ENCODE measurements at places on chromosomes 3 and 15.

- no peak for DNase-seq
- H3K27ac ChIP-seq = no peak overlapping the region
- H3K4me3 ChIP-seq = no peak overlapping the region
- H3K27me3 ChIP-seq = no peaks in the 10 kb centered on the region
Measured at GRCh38 chr3:23650371-23651140, 155.2 kb upstream of the UBE2E1 start.

- H3K36me3 ChIP-seq = no peaks in the 10 kb centered on the region
- H3K4me1 ChIP-seq = no peaks in the 10 kb centered on the region
- H3K27me3 ChIP-seq = no peaks in the 10 kb centered on the region
- DNase-seq = no peak
Measured at GRCh38 chr15:76991048-76991447, 3.9 kb upstream of the PSTPIP1 start.

- no peaks in the 10 kb centered on the region for H3K4me1 ChIP-seq
- DNase-seq = no peak
- H3K4me3 ChIP-seq = no peak overlapping the region
- H3K27ac ChIP-seq = no peak overlapping the region
- H3K27me3 ChIP-seq = no peaks in the 10 kb centered on the region
Measured at GRCh38 chr15:93987068-93987467, 244.3 kb upstream of the MCTP2 start.

DNA sequence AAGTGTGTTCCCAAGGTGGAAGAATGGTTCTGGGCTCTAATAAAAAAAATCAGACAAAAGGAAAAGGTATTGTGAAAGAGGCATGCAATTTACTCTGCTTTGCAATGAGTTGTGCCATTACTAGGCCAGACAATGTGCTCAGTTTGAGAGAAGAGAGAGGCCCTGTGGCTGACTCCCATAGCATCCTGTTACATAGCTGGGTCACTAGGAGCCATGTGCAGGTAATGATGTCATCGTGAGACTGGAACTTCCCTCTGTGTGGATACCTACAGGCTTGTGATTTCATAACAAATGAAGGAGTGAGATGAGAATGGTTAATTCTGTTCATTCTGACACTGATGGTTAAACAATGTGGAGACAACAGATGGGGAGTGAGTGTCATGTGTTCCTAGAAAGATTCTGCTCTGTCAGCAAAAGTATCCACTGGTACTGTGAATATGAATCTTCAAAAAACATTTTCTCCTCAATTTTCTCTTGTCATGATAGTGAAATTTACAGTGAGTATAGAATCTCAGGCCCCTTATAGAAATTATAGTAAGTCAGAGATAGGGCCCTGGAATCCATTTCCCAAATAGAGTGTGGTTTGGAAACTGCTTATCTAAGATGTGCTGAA is 648.7 kb upstream of the DPPA4 start:
- H3K27ac ChIP-seq = no peak overlapping the region
- H3K27me3 ChIP-seq = no peaks in the 10 kb centered on the region
- H3K4me3 ChIP-seq = no peak overlapping the region
- no peak for DNase-seq
- no peaks in the 10 kb centered on the region for H3K4me1 ChIP-seq

DNA sequence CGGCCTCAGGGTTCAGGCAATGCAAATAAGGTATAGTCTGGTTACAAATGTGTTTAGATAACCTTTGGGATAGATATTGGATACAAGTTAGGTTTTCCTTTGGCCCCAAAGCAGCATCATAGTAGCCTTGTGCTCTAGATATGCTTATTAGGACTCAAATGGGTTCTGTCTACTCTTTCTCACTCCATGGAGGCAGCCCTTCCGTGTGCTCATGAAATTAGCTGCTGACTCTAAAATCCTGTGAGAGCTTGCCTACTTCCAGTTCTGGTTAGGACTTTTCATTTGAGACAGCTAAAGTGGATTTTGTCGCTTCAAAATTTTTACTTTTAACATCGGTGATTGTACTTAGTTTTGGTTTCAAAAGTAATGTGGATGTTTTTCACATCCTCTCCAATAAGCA is 1.6 kb downstream of the CDV3 start:
- DNase-seq = no peak
- H3K4me3 ChIP-seq = peak overlapping the region; percentile 80
- no peaks in the 10 kb centered on the region for H3K4me1 ChIP-seq
- H3K36me3 ChIP-seq = peaks cover 3% of the 10 kb centered on the region

DNA sequence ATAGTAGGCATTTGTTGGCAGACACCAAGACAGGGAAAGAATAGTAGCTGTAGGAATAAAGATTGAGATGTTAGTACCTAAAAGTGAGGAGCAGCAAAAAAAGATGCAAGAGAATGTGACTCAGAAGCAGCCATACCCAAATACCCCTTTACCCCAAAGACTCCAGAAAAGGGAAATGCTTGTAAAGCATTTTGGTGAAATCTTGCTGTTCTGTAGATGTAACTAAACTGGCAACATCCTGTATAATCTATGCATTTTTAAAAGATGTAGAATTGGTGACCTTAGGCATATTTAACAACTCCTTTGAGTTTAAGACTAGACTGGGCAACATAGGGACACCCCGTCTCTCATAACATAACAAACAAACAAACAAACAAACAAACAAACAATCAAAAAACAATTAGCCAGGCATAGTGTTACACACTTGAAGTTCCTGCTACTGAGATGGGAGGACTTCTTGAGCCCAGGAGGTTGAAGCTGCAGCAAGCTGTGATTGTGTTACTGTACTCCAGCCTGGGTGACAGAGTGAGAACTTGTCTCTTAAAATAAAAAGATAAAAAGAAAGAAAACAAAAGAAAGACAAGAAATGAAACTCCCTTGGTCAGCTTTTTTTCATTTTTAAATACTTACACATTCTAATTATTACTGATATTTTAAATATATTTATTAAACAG is 361.5 kb upstream of the KCNH8 start:
- H3K4me3 ChIP-seq = no peak overlapping the region
- H3K27me3 ChIP-seq = no peaks in the 10 kb centered on the region
- H3K4me1 ChIP-seq = no peaks in the 10 kb centered on the region
- DNase-seq = no peak

GRCh38 chr3:85360742-85361387 is 402.1 kb downstream of the CADM2 start:
- DNase-seq = peak; percentile 45
- no peaks in the 10 kb centered on the region for H3K36me3 ChIP-seq
- no peak overlapping the region for H3K27ac ChIP-seq
- no peaks in the 10 kb centered on the region for H3K4me1 ChIP-seq

- no peaks in the 10 kb centered on the region for H3K36me3 ChIP-seq
- no peak overlapping the region for H3K27ac ChIP-seq
- no peaks in the 10 kb centered on the region for H3K27me3 ChIP-seq
- DNase-seq = no peak
- no peaks in the 10 kb centered on the region for H3K4me1 ChIP-seq
- H3K4me3 ChIP-seq = no peak overlapping the region
Measured at GRCh38 chr3:157514371-157514895, 11.2 kb upstream of the VEPH1 start.

DNA sequence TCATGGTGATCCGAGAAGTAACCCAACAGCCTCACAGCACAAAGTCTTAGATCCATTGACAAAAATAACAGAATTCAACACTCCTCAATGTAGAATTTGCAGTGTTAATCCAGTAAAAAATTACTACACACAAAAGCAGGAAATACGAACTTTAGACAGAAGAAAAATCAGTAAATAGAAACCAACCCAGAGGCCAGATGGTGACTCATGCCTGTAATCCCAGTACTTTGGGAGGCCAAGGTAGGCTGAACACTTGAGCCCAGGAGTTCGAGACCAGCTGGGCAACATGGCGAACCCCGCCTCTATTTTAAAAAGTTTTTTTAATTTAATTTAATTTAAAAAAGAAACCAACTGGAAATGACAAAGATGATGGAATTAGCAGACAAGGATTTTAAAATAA is 36.1 kb downstream of the SELENOT start:
- no peaks in the 10 kb centered on the region for H3K27me3 ChIP-seq
- no peak overlapping the region for H3K27ac ChIP-seq
- no peaks in the 10 kb centered on the region for H3K36me3 ChIP-seq

DNA sequence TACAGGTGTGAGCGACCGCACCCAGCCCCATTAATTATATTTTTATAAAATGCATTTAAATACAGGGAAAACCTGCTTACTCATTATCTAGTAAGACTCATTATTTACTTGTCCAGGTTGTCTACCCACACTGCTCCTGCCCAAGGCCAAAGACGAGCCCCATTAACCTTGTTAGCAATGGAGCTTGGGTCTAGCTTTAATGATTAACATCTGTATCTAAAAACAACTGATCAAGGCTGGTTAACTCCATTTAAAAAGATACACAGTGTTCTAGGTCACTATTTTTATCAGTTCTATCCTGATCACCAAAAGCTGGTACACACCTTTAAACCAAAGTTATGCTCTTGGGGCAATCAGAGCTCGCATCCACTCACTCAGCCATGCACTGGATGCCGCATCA is 10.4 kb upstream of the NCKIPSD start:
- H3K4me1 ChIP-seq = peaks cover 1% of the 10 kb centered on the region
- DNase-seq = no peak
- no peak overlapping the region for H3K27ac ChIP-seq
- H3K27me3 ChIP-seq = no peaks in the 10 kb centered on the region
- H3K4me3 ChIP-seq = no peak overlapping the region

- no peaks in the 10 kb centered on the region for H3K27me3 ChIP-seq
- no peak for DNase-seq
- H3K27ac ChIP-seq = no peak overlapping the region
- peaks cover 6% of the 10 kb centered on the region for H3K4me1 ChIP-seq
Measured at GRCh38 chr3:43370293-43370980, 84.1 kb downstream of the SNRK start.

DNA sequence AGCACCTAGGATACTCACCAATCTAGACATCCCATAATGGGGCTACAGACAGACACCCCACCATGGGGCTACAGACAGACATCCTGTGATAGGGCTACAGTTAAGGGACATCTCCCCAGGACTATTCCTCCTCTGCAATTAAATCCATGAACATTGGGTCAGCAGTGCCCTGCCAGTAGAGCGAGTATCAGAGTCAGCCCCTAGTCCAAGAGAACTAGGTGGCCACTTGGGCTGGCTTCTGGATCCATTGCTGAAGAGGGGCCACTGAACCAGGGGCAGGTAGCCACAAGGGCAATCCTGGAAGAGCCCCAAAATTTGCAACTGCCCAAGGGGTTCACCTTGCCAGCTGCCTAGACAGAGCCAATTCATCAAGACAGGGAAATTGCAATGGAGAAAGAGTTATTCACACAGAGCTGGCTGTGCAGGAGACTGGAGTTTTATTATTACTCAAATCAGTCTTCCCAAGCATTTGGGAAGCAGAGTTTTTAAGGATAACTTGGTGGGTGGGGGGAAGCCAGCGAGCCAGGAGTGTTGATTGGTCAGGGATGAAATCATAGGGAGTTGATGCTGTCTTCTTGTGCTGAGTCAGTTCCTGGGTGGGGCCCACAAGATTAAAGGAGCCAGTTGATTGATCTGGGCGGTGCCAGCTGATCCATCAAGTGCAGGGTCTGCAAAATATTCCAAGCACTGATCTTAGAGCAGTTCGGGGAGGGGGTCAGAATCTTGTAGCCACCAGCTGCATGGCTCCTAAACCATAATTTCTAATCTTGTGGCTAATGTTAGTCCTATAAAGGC is 170.2 kb upstream of the SMAD3 start:
- H3K27me3 ChIP-seq = no peaks in the 10 kb centered on the region
- no peaks in the 10 kb centered on the region for H3K36me3 ChIP-seq
- no peak overlapping the region for H3K27ac ChIP-seq
- no peaks in the 10 kb centered on the region for H3K4me1 ChIP-seq
- DNase-seq = no peak

DNA sequence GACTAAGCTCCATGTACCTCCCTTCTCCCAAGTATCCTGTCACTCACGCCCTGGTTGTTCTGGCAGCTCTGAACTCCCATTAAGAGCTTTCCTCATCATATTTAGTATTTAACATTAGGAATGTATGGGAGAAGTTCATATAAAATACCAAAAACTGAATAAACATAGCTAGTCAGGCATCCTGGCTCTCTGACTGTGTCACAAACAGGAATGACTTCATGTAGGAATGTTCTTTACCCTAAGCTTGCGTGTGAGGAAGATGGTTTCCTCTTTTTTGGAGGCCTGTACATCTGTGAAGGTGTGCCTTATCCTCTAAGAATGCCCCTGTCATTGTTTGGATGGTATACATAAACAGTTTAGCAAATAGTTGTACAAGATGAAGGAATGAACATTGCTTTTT is 38.6 kb downstream of the SEMA6D start:
- no peaks in the 10 kb centered on the region for H3K36me3 ChIP-seq
- no peak overlapping the region for H3K27ac ChIP-seq
- no peaks in the 10 kb centered on the region for H3K27me3 ChIP-seq
- no peak overlapping the region for H3K4me3 ChIP-seq

GRCh38 chr3:137724240-137724639 is 39.9 kb upstream of the SOX14 start:
- H3K27me3 ChIP-seq = no peaks in the 10 kb centered on the region
- no peaks in the 10 kb centered on the region for H3K36me3 ChIP-seq

- H3K4me3 ChIP-seq = no peak overlapping the region
- H3K36me3 ChIP-seq = no peaks in the 10 kb centered on the region
- H3K27ac ChIP-seq = no peak overlapping the region
- no peaks in the 10 kb centered on the region for H3K27me3 ChIP-seq
Measured at GRCh38 chr3:125431391-125431790, 56.3 kb upstream of the ZNF148 start.

GRCh38 chr3:64103131-64103530 is 79.8 kb upstream of the PSMD6 start:
- DNase-seq = no peak
- H3K4me1 ChIP-seq = no peaks in the 10 kb centered on the region
- H3K27ac ChIP-seq = no peak overlapping the region
- H3K36me3 ChIP-seq = no peaks in the 10 kb centered on the region
- H3K27me3 ChIP-seq = no peaks in the 10 kb centered on the region
- H3K4me3 ChIP-seq = no peak overlapping the region

DNA sequence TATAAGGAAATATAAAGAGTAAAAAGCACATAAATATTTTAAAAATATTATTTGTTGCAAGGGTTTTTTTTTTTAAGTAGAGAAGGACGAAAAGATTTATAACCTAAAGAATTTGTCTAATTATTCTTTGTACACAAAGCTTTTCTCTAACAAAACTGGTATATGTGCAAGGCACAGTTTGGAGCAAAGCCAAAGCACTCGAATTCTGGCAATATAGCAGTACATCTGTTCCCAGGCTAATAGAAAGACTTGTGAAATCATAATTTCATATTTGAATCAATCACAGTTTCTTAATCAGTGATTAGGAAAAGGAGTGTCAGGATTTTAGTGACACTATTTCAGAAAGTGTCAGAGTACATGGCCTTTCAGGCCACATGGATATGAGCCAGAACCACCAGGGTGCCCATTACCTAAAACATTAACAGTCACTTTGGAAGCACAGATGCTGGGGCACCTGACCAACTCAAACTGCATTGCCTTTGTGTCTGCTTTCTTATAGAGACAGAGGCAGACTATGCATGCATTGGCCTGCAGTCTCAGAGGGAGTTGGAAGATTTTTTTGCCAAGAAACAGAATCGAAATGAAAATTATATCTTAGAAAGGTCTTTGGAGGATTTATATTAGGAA is 651.8 kb upstream of the SGO1 start:
- H3K27me3 ChIP-seq = no peaks in the 10 kb centered on the region
- no peak overlapping the region for H3K4me3 ChIP-seq
- no peaks in the 10 kb centered on the region for H3K4me1 ChIP-seq
- no peak for DNase-seq
- H3K36me3 ChIP-seq = no peaks in the 10 kb centered on the region

GRCh38 chr3:125116311-125117080 is 60.7 kb upstream of the HEG1 start:
- no peaks in the 10 kb centered on the region for H3K27me3 ChIP-seq
- no peak for DNase-seq
- H3K27ac ChIP-seq = no peak overlapping the region
- no peak overlapping the region for H3K4me3 ChIP-seq
- H3K36me3 ChIP-seq = no peaks in the 10 kb centered on the region
- peaks cover 7% of the 10 kb centered on the region for H3K4me1 ChIP-seq

All from iPS DF 6.9 (cell line).